ENCODE measurements at places on chromosomes 5 and 9.

DNA sequence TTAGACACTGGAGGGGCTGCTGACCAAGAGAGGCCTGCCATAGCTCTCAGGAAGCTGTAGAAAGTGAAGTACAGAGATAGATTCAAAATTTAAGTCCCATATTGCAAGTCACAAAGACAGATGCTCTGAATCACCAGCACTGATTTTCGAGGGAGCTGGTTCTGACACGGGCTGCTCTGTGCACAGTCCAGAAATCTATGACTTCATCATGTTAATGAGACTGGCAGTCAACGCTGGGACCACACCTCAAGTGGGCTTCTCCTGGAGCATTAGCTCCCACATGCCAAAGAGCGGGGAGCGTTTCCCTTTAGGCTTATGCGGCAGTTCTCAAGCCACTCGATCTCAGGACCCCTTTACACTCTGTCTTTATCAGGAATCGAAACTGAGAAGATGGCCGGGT is 34.2 kb upstream of the FAT2 start:
- no peak for DNase-seq

- DNase-seq, result no peak
Observed at GRCh38 chr5:59293700-59294099, 599.8 kb downstream of the PDE4D start.

GRCh38 chr5:59766427-59767210 is 126.9 kb downstream of the PDE4D start:
- DNase-seq, result no peak

- no peak for DNase-seq
Observed at GRCh38 chr5:127011153-127011552, 19.2 kb downstream of the MARCHF3 start.

DNA sequence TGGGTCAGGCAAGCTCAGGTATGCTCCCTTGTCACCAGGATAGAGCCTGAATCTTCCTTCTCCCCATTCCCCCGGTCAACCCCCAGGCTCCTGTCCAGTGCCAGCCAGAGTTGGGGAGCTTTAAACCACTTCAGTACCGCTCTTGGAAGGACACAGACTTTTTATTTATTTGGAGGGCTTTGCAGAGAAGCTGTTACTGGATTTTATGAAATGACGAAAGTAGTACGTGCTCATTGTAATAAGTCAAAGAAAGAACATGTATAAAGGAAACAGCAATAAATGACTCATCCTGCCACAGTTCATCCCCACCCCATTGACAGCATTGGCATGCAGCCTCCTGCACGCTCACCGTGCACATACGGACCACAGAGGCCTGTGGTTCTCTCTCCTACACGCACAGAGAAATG is 230.3 kb downstream of the AUH start:
- no peak for DNase-seq

GRCh38 chr9:136852664-136853595 is 784 bp downstream of the MAMDC4 start:
- no peak for DNase-seq

DNA sequence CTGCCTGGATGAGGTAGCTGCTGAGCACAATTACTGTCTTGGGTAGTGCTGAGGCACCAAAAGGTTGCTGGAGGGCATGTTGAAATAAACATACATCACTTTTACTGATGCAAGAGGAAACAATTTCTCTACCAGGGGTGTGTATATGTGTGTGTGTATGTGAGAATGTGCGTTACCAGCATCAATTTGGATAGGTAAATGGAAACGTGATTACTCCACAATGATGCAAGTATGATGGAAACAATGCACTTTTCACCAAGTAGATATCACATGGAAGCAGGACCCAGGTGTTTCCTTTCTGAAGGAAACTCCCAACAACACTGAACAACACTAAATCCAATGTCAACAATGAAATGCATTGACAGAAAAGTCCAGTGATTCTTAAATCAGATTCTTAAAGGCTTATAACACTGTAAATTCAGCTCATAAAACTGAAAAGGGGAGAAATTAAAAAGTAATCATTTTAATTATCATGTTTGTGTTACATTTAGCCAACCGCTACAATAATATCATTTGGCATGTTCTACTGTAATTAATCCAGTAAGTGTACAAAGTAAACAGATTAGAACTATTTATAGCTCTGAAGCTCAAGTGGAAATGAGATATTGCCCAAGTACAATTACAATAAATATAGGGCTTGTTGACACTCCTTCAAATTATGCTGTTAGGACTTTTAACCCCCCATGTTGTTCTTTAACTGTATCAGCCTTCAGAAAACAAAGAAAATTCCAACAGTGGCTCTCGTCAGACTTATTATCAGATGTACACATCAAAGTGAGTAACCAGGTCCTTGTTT is 25.3 kb downstream of the YIPF5 start:
- no peak for DNase-seq

GRCh38 chr9:121667214-121667613 is 15.8 kb downstream of the DAB2IP start:
- DNase-seq, result no peak

- no peak for DNase-seq
Observed at GRCh38 chr9:96209407-96210271, 92.3 kb downstream of the HSD17B3 start.

- peak; percentile 8 for DNase-seq
Observed at GRCh38 chr5:14035859-14036503, 91.5 kb upstream of the DNAH5 start.

- no peak for DNase-seq
Observed at GRCh38 chr5:87103616-87104287, 163.9 kb upstream of the RASA1 start.

DNA sequence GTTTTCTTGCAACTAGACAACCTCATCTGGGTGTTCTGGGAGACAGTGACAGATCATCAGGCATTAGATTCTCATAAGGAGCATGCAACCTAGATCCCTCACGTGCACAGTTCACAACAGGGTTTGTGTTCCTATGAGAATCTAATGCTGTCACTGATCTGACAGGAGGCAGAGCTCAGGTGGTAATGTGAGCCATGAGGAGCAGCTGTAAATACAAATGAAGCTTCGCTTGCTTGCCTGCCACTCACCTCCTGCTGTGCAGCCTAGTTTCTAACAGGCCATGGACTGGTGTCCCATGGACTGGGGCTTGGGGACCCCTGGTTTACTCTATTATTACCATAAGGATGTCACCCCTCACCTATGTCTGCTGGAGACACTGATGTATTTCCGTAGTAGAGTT is 166.8 kb downstream of the PSAT1 start:
- DNase-seq, result no peak

DNA sequence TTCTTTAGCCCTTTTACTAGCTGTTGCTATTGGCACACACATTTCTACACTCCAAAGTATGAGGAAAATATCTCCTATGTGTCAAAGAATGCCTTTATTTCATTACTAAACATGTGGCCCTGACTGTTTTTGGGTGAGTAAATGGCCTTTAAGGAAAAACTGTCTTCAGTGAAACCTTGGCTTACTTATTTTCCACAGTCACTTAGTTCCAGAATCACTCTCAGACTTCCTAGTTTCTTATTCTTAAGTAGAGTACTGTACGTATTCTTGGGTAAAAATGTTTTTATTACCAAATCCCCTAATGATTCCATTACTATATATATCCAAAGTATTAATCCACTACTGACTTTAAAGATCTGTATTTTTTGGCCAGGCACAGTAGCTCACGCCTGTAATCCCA is 27.5 kb downstream of the ERP44 start:
- no peak for DNase-seq

DNA sequence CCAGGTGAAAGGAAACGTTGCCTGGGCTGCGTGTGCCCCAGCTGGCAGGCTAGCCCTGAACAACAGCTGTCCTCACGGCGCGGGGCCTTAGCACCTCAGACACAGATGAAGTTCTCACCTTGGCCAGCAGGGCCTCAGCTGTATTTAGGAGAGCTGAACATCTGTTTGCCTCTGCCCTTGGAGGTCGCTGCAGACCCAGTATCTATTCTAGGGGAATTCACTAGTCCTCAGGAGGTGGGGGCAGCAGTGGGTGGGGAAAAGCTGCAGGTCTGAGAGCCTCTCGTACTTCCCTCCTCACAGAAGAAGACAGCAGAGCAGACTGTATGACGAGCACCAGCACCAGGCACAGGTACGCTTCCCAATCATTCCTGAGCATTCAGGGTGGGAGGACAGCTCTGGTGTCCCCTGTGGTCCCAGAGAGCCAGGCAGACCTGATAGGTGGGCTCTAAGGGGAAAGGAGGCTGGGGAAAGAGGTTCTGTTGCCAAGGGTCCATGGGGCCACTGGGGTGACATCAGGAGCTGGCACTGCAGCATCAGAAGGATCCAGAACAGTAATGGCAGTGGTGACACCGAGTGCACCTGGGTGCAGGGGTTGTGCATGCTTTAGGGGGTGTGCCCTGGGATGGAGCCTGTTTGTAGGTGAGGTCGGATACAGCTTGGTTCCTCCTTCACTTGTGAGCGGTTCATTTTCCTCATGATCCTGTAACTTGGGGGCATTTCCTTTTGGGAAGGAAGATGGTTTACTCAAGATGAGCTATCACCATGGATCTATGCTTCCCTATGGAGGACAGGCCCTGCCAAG is 13.8 kb downstream of the CD74 start:
- no peak for DNase-seq

GRCh38 chr5:42992088-42992879 is 47.8 kb downstream of the ANXA2R start:
- DNase-seq, result peak; percentile 81

DNA sequence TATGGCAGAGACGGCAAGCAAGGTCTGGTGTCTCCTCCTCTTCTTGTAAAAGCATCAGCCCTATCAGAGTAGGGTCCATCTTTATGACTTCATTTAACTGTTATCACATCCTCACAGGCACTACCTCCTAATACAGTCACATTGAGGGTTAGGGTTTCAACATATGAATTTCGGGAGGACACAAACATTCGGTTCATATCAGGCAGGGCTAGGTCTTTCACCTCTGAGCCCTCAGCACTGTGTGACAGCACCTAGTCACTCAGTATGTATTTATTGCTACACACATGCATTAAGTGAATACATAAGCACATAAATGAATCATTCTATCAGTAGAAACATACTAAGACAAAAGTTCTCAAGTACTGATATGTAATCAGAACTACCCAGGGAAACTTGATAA is 9.4 kb upstream of the BTF3 start:
- no peak for DNase-seq

DNA sequence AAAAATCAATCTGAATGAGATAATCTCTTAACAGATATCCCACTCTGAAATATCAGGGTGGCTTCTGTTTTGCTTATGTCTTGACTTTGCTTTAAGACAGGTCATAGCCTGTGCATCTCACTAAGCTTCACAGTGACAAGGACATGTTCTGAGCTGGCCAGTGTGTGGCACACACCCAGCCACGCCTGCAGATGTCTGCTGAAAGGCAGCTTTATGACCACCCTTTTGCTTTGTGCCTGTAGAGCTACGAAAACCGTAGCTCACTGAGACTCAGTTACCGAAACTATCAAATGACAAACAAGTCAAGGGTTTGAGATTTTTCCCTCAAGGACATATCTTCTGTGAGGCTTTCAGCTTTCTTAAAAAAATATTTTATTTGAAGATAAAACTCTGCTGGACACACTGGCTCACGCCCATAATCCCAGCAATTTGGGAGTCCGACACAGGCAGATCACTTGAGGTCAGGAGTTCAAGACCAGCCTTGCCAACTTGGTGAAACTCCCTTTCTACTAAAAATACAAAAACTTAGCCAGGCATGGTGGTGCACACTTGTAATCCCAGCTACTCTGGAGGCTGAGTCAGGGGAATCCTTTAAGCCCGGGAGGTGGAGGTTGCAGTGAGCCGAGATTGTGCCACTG is 233.2 kb downstream of the SPATA31A1 start:
- no peak for DNase-seq

DNA sequence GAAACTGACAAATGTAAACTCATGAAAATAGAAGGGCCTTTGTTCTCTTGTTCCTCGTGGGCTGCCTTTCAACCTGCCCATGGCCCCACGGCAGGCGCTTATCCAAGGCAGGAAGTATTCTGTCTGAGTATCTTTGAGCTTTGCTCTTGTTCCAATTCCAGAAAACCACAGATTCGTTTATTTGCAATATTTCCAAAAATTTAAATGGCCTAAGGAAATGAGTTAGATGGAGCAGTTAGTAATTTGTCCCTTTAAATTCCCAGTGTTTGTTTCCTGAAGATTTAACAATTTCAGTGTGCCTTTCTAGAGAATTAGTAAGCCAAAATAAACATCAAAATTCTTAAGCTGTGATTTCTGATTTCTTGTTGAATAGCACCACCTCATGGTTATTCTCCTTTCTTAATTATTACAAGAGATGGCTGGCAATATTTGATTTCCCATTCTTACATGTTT is 299.4 kb upstream of the RASA1 start:
- peak; percentile 0 for DNase-seq

DNA sequence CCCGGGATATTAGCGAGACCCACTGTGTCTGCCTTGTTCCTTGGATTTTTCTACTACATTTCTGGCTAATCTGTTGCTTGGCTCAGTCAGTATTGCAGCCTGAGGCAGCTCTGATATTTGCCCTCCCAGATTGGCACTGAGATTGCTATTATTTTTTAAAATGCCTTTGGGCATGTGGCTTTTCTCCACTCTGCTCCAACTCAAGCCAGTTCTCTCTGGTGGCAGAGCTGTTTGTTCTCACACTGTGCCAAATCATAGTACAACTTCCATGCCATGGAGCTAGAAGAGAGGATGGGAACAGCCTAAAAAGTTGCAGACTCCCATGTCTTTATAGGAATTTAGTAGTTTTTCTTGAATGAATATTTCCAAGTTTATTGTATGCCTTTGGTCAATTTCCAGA is 155.9 kb upstream of the ATP10B start:
- no peak for DNase-seq

DNA sequence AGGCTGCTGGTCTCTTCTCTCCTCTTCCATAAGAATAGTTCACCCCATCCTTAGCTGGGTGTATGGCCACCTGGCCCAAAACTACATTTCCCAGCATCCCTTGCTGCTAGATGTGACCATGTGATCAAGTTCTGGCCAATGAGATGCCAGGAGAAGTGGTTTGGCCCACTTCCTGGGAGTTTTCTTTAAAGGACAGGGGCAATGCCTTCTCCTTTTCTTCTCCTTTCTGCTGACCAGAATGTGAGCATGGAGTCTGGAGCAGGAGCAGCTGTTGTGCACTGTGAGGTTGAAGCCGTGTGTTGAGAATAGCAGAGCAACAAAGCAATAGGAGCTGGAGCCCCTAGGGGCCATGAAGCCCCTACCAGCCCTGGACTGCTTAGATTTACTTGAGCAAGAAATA is 36.8 kb downstream of the C9orf50 start:
- DNase-seq, result no peak

GRCh38 chr5:173762930-173763329 is 125.2 kb upstream of the CPEB4 start:
- no peak for DNase-seq

DNA sequence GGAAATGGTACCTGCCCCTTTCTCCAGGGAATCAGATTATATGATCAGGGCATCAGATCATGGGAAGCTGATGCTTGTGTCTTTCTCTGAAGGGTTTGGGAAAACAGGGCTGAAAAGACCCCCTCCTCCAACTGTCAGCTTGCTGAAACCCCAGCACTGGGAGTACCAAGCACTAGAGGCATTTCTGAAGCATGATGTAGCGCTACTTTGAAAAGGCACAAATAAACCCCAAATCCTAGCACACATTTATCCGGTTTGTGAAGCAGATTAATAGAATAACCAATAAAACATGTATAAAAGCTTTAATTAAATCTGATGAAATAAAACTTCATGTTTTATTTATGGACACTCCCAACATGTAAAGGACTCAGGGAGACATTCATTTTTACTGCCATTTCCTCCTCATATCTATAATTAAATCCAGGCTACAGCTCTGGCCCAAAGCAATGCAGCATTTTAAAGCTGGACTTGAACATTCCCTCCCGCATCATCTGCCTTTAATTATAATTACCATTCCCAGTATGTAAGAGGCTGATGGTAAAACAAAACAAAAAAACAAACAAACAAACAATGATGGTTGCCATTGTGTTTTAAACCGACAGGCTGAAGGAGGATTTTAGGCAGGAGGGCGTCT is 298.2 kb upstream of the RFX3 start:
- DNase-seq, result no peak

All from NCI-H2227 treated with DMSO at 0.1 percent for 48 hours (cell line).